ENCODE measurements at places on chromosomes 6 and 20. TPM values are rescaled to one million over a fixed set of nuclear protein-coding genes. Genes with fewer than 3 reads are reported as not detected.

DNA sequence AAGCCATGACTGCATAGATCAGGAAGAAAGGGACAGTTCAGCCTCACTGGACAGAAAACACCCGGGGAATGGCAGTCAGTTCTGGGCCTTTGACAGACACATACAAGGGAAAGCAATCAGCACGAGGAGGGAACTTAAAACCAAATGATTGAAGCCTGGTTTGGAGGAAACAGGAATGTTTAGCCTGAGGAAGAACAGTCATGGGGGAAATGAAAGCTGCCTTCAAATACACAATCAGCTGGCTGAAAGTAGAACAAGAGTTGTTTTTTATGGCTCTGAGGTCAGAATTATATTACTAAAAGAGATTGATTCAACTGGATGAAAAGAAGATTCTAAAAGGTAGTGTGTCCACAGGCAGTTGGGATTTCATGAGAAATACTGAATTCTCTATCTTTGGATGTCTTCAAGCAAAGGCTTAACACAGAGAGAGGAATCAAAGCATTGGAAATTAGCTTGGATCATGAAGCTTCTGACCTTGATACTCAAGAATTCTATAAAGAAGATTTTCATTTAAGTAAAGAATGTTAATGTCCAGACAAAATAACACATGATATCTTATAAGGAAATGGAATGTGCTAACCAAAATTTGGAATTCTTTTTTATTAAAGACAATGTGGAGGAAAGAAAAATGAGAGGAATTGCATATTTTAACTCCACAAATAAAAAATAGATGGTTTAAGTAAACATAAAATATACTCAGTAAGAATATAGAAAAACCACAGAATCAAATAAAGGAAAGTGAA lies 216.6 kb downstream of the IBTK start:
- H3K27ac ChIP-seq: no peak overlapping the region
- H3K4me1 ChIP-seq: peaks cover 28% of the 10 kb centered on the region

The C6orf58 gene
- total RNA-seq: not detected

The ITCH gene
- total RNA-seq: 59.0 TPM

The SLC26A8 gene
- not detected for total RNA-seq

DNA sequence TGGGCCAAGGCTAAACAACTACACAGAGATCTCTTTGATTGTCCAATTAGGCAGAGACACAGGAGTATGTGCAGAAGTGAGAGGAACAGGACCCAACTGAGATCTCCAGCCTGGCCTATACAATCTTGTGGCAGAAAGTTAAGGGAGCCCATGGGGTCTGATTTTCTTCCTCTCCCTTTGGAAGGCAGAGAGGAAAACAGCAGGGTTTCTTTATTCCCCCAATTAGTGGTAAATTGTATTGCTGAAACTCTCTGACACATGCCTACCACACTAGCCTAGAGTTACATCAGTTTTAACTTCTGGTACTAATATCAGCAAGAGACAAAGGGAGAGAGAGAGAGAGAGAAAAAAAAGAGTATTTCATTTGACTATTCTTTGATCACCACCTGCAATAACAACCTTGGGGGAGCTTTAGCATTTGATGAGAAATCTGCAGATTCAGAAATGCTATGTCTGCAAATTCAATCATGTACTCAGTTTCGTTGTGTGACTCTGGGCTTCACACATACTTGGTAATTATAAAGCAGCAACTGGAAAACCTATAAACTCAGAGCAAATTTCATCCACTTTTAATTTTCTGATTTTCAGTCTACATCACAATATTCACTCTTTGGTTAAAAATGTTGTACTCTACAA lies 260.3 kb upstream of the SPTLC3 start:
- H3K4me1 ChIP-seq: no peaks in the 10 kb centered on the region
- no peaks in the 10 kb centered on the region for H3K36me3 ChIP-seq
- DNase-seq: no peak
- H3K27me3 ChIP-seq: peaks cover 2% of the 10 kb centered on the region

The PLTP gene
- 9.1 TPM for total RNA-seq

The PRSS16 gene
- total RNA-seq: not detected

GRCh38 chr6:149600508-149600907 lies 34.3 kb downstream of the GINM1 start:
- H3K4me3 ChIP-seq: no peak overlapping the region
- no peaks in the 10 kb centered on the region for H3K4me1 ChIP-seq
- no peaks in the 10 kb centered on the region for H3K27me3 ChIP-seq
- peaks cover 27% of the 10 kb centered on the region for H3K36me3 ChIP-seq

The EPB41L1 gene
- total RNA-seq: 41.1 TPM

DNA sequence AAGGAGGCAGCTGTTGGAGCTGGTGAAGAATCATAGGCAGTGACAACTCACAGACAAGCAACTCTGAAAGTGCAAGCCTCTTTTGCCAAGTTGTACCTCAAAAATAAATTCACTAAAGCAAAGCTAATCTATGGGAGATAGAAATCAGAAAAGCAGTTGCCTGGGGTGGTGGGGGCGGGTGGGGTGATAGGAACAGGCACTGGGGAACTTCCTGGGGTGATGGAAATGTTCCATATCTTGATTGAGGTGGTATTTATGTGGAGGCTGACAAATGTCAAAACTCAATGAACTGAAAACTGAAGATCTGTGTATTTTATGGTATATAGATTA lies 52.4 kb downstream of the ATP9A start:
- no peaks in the 10 kb centered on the region for H3K36me3 ChIP-seq
- DNase-seq: no peak
- peaks cover 3% of the 10 kb centered on the region for H3K27me3 ChIP-seq
- H3K4me1 ChIP-seq: peaks cover 15% of the 10 kb centered on the region
- no peak overlapping the region for H3K4me3 ChIP-seq
